ENCODE measurements at places on chromosomes 2 and 18.

DNA sequence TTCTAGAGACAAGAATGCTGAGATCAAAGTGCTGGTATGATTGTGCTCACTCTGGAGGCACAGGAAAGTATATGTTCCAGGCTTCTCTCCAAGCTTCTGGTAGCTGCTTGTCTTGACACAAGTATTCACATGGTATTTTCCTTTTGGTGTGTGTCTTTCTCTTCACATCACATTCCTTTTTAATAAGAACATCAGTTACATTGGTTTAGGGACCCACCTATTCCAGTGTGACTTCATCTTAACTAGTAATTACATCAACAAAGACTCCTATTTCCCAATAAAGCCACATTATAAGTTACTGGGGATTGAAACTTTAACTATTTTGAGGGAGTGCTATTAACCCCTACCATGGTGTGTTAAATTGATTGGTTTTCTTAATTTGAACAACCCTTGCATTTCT is 119.1 kb downstream of the FSIP2 start:
- H3K27ac ChIP-seq: no peak overlapping the region
- no peak overlapping the region for H3K4me3 ChIP-seq
- H3K36me3 ChIP-seq: no peaks in the 10 kb centered on the region
- ATAC-seq: no peak

DNA sequence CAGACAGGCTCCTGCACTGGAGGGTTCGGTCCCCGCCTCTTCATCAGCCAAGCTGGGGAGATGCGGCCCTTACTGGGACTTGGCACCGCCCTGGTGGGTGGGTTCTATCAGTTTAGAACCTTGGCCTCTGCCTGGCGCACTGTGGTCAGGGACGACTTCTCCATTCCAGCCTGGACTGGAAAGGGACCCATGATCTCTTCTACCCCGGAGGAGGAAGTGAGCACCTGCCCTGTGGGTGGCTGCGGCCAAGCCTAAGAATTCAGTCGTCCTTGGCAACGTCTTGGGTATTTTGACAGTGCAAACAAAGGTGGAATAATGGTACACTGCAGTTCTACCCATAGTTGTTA is 106.9 kb upstream of the CD302 start:
- H3K27ac ChIP-seq: no peak overlapping the region
- peaks cover 10% of the 10 kb centered on the region for H3K4me1 ChIP-seq
- H3K27me3 ChIP-seq: peaks cover 35% of the 10 kb centered on the region

GRCh38 chr2:7041421-7041820 is 124.2 kb downstream of the RNF144A start:
- H3K27me3 ChIP-seq: no peaks in the 10 kb centered on the region
- no peak overlapping the region for H3K27ac ChIP-seq
- H3K4me3 ChIP-seq: no peak overlapping the region
- H3K36me3 ChIP-seq: no peaks in the 10 kb centered on the region
- ATAC-seq: no peak
- no peaks in the 10 kb centered on the region for H3K4me1 ChIP-seq

DNA sequence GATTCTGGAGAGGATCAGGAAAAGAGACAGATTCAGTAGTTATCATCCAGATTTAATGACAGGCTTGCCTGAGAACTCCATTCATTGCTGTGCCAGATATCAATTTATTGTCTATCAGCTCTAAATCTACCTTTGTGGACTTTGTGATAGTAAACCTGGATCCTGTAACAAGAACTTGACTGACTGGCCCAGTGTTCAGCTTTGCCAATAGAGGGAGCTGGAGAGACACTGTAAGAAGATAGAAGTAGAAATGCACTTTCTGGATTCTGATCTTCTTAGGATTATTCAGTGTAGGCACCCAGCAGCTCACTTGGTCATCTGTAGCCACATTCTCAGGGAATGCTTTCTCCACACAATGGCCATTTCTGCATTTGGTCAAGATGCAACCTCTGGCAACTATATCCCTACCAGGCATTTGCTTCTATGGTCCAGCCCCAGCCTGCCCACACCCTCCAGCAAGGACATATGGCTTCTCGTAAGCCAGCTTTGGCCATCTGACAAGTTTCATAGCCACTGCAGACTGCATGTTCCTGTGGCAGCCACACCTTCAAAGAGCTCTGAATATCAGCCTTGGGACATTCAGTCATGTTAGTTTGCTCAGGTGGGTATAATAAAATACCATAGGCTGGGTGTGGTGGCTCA is 6.1 kb upstream of the SERPINB8 start:
- H3K4me1 ChIP-seq: no peaks in the 10 kb centered on the region
- no peak overlapping the region for H3K4me3 ChIP-seq
- no peak overlapping the region for H3K27ac ChIP-seq
- H3K36me3 ChIP-seq: no peaks in the 10 kb centered on the region

- no peaks in the 10 kb centered on the region for H3K4me1 ChIP-seq
- no peak for ATAC-seq
- no peaks in the 10 kb centered on the region for H3K27me3 ChIP-seq
Observed at GRCh38 chr2:8314063-8314462, 367.8 kb upstream of the ID2 start.
